ENCODE measurements at places on chromosomes 6 and 20. TPM values are rescaled to one million over a fixed set of nuclear protein-coding genes. Genes with fewer than 3 reads are reported as not detected.

The F13A1 gene
- total RNA-seq: not detected

The C6orf58 gene
- not detected for total RNA-seq

The SLC17A1 gene
- not detected for total RNA-seq

The PRSS35 gene
- total RNA-seq: not detected

The PACRG gene
- total RNA-seq: not detected

The EYS gene
- not detected for total RNA-seq

Measured in activated CD8-positive, alpha-beta memory T cell treated with anti-CD3 and anti-CD28 coated beads for 36 hours (primary cell).